ENCODE measurements at places on chromosomes 11 and 22. TPM values are rescaled to one million over a fixed set of nuclear protein-coding genes. Genes with fewer than 3 reads are reported as not detected.

The LYVE1 gene
- total RNA-seq: not detected

The CCS gene
- total RNA-seq: 43.3 TPM

The SYT9 gene
- not detected for total RNA-seq

The PGR gene
- 0.29 TPM for total RNA-seq

The CCDC86 gene
- total RNA-seq: 7.4 TPM

The HSCB gene
- 13.0 TPM for total RNA-seq

The FAT3 gene
- 2.2 TPM for total RNA-seq

The DAGLA gene
- 2.9 TPM for total RNA-seq

The BATF2 gene
- 0.29 TPM for total RNA-seq

The JAM3 gene
- total RNA-seq: 57.5 TPM

All from osteoblast (primary cell).